ENCODE measurements at places on chromosomes 1 and 21.

GRCh38 chr1:203934651-203935050, 73.3 kb downstream of the SNRPE start:
- no peak for DNase-seq

DNA sequence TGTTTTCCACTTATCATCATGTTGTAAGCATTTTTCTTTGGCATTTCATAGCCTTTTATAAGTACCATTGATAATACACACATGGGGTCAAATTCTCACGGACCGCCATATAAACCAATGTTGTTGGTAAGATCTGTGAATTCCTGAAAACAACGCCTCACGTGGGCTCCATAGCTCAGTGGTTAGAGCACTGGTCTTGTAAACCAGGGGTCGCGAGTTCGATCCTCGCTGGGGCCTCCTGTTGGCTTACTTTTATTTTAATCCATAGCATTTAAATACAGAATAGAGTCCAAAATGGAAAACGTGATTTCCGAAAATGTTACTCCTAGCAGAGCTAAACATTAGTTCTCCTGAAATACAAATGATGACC, 83.1 kb downstream of the HHIPL2 start:
- DNase-seq, result peak; percentile 62

DNA sequence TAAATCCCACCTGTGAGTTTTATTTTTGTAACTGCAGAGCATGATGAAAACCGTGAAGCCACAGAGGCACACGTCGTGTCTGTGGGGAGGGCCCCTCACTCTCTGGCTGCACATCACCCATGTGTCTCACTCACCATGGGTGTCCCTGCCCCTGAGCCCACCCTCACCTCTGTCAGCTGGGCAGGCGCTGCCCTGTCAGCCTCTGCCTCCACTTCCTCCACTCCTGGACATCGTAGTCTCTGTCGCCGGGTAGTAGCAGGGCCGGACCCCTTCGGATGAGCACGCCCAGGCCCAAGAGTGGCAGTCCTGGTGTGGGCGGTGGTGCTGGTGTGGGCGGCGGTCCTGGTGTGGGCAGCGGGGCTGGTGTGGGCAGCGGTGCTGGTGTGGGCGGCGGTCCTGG, 37.3 kb downstream of the COL18A1 start:
- DNase-seq, result no peak

- no peak for DNase-seq
These were observed 62.3 kb downstream of the ZNF644 start for GRCh38 chr1:90959352-90960206.

DNA sequence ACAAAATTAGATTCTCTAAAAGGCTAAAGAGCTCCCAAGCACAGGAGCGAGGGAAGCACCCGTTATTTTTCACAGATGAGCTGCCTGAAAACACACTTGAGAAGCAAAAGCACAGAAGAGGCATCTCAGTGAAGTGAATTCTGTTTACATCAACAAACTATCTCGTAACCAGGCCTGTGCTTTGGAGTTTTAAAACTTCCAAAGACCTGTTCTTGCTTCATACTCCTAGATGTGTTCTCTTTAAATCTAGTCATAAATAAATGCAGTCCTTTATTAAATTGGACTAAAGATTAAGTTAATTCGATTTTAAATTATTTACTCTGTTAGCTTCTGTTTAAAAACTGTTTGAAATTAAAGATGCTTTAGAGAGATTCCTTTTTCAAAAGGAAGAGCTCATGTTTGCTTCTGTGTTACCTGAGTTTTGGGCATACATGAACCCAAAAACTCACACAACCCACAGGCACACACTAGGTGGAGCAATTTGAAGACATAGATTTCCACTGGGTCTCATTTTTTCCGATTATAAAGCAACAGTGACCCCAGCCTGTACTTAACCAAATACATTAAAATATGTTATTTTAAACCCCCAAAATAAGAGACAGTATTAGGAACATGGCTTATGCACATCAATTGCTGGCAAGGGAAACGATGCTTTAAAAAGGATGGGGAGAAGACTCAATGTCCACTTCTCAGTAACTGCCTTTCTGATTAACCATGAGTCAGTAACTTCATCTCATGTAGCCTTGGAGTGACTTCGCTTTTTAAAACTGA, 648.2 kb downstream of the SMYD3 start:
- no peak for DNase-seq

GRCh38 chr1:211830055-211830327, 572 bp downstream of the LPGAT1 start:
- DNase-seq, result peak; percentile 3

GRCh38 chr1:2196901-2197638, 2.5 kb upstream of the FAAP20 start:
- no peak for DNase-seq

- no peak for DNase-seq
These were observed 159.1 kb downstream of the NFIA start for GRCh38 chr1:61241411-61241838.

DNA sequence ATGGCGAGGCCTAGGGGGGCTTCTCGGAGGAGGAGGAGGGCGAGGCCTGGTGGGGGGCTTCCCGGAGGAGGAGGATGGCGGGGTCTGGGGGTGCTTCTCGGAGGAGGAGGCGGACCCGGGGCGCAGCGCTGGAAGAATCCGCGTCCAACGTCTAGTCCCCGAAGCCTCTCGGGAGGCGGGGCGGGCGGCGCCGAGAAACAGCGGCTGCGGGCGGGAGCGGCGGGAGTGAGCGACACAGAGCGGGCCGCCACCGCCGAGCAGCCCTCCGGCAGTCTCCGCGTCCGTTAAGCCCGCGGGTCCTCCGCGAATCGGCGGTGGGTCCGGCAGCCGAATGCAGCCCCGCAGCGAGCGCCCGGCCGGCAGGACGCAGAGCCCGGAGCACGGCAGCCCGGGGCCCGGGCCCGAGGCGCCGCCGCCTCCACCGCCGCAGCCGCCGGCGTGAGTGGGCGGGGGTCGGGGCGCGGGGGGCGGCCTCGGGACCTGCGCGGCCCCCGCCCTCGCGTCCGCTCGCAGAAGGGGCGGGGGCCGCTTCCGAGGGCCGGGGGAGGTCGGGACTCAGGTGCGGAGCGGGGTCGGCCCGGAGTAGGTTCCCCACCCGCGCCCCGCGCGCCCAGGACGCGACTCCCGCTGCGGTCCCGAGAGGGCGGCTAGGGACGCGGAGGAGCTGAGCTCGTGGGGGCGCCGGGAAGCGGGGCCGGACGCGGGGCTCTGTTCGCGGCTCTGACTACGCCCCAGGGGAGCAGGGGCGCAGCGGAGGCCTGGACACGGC, at the start of gene KLHL17:
TSS of gene KLHL17 (plus strand) at position 222 of the 769 bp plus-strand sequence. CDS start at position 332, 110 bp downstream.
- peak; percentile 79 for DNase-seq

DNA sequence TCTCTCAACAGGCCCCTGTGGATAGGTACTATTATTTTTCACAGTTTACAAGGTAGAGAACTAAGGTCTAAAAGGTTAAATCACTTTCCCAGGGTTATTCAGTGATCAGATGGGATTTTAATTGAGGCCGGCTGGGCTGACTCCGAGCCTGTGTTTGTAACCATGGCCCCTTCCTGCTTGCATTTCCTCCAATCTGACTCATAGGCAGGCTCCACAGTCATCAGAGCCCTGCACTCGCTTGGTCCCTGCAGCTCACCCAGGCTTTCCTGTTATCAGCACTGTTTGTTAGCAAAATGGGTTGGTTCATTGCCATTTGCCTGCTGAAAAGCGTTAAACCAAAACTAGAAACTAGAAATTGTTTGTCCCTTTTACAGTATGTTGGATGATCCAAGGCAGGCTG, 41.4 kb upstream of the LMX1A start:
- DNase-seq, result no peak

GRCh38 chr1:1004780-1005697, 5.1 kb upstream of the HES4 start:
- DNase-seq, result no peak

- DNase-seq, result no peak
These were observed 237.9 kb upstream of the PBX1 start for GRCh38 chr1:164320790-164321731.

DNA sequence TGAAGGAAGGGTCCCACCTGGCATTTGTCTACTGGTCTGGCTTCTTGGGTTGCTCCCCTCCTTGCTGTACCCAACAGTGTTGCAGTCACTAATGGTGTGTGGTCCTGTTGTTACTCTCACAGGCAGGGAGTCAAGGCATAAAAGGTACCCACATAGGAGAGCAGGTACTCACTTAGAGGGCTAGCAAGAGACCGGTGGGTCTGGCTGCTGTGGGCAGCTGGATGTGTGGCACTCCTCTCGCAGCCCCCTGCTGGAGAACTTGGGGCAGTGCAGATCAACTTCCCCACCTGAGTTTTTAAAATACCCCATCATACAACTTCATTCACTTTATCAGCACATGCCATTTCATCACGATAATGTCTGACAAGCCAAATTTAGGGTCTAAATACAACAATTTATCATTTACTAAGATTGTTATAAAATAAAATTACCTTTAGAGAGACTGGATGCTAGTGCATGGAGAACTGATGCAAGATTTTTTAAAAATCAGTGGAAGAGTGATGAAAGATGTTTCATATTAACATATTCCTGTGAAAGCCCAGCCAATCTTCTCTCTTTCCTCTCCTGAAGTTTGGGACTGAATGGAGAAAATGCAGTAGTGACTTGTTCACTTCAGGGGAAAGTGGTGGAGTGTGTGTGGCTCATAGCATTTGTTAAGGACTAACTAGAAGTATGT, 42.8 kb downstream of the ACP6 start:
- peak; percentile 63 for DNase-seq

DNA sequence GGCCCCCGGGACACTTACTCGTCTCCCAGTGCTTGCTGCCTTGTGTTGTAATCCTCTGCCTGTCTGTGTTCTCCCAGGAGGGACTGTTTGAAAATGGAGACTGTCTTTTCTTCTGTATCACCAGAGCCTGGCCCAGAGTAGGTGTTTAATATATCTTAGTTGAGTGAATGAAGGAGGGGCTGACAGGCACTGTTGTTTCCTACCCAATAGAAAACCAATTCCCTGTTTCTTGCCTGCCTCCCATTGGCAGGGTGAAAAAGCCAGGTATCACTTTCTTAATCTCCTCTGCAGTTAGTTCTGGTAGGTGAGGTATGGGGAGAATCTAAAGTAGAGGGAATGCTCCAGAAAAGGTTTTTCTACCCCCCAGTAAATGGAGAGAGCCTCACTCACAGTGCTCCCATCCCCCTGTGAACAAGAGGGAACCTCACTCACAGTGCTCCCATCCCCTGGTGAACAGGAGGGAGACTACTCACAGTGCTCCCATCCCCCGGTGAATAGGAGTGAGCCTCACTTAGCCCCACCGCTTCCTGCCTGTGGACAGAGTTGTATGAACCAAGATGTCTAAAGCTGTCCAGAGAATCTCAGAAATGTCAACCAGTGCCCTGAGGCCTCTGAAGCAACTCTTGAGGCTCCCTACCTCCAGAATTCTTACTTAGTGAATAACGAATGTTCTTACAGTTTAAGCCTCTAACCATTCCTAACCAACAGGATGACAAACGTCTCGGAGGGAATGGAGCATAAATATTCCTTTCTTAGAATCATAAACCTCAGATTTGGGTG, at the start of gene GJA5:
TSS of gene GJA5 (minus strand) at position 122 of the 780 bp plus-strand sequence. CDS start 1,364 bp downstream, outside the sequence.
- DNase-seq, result no peak

DNA sequence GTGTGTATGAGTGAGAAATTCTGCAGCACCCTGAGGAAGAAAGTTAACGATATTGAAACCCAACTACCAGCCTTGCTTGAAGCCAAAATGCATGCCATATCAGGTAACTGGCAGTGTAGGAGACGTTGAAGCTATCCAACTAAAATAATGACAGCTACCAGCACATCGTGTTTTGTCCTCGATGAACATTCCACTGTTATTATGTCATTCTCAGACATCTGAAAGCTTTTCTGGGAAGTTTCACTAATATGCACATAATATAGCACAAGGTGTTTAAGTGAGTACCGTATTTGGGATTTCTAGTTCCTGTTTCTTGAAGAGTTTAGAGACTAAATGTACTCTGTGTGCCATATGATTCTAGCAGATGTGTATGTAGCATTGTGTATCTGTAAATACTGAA, 173.5 kb downstream of the DISC1 start:
- no peak for DNase-seq

DNA sequence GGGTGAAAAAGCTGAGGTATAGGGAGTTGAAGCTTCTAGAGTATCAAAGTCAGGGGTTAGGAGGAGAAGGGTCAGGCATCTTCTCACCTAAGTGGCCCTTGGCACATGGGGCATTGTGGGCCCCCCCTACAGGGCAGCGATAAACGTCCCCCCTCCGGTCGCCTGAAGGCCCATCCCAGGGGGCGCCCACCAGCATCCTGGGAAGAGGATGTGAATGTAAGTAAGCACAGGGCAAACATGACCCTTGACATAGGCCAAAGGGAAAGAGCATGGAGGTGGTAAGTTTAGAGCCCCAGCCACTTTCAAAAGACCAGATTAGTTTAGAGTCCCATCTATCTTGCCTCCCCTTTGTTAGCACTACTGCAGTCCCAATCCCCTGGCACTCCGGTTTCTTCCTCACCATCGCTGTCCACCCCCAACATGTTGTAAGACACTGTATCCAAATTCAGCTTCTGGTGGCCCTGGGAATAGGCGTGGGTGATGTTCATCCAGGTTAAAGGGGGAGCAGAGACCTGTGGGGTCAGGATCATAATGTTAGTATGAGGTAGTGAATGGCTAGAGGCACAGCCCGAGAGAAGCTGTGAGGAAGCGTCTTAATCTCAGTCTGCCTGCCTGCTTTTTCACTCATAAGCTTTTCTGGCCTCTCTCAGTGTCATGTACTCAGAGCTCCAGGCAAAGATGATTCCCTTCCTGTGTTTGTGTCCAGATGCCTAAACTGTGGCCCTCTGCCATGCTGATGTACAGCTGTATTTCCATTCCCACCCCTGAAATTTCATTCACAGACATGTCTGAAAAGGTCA, 2.7 kb downstream of the ITGA10 start:
- no peak for DNase-seq

- DNase-seq, result no peak
These were observed 88.7 kb upstream of the IFFO2 start for GRCh38 chr1:19044975-19045831.

- DNase-seq, result no peak
These were observed 3.4 kb upstream of the CHI3L1 start for GRCh38 chr1:203189951-203190352.

DNA sequence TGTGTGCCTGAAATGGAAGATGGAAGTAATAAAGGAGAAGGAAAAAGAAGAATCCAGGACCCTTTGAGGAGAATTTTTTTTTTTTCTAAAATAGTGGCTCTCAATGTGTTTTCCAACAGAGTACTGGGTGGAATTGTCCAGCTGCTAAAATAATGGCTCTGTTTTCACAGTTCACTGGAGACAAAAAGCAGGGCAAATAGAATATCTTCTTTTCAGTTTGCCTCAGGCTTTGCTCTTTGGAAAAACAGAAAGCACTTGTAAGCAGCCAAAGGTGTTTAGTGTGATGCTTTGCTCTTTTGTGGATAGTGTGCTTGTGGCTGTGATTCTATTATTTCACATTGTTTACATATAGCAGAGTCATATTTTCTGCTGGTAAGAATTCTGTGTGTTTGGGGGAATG, 77.4 kb upstream of the MROH9 start:
- DNase-seq, result no peak

- DNase-seq, result no peak
These were observed 60.3 kb downstream of the XCL2 start for GRCh38 chr1:168483539-168483938.

GRCh38 chr1:150881331-150882070, 5.1 kb upstream of the ARNT start:
- no peak for DNase-seq
